ENCODE measurements at places on chromosomes 2 and 18. TPM values are rescaled to one million over a fixed set of nuclear protein-coding genes. Genes with fewer than 3 reads are reported as not detected.
A peak's percentile ranks its signal among the peaks of the same experiment; 100 is the strongest.

Gene TUBA3E
- not detected for total RNA-seq

Gene ALPI
- total RNA-seq = not detected

Gene ATP6V1B1
- not detected for total RNA-seq

Gene RAD51AP2
- not detected for total RNA-seq

Gene ARHGAP15
- 4.8 TPM for total RNA-seq

Gene EVA1A
- total RNA-seq = not detected

GRCh38 chr18:5057386-5058348 lies 139.4 kb downstream of the AKAIN1 start:
- ATAC-seq = no peak

DNA sequence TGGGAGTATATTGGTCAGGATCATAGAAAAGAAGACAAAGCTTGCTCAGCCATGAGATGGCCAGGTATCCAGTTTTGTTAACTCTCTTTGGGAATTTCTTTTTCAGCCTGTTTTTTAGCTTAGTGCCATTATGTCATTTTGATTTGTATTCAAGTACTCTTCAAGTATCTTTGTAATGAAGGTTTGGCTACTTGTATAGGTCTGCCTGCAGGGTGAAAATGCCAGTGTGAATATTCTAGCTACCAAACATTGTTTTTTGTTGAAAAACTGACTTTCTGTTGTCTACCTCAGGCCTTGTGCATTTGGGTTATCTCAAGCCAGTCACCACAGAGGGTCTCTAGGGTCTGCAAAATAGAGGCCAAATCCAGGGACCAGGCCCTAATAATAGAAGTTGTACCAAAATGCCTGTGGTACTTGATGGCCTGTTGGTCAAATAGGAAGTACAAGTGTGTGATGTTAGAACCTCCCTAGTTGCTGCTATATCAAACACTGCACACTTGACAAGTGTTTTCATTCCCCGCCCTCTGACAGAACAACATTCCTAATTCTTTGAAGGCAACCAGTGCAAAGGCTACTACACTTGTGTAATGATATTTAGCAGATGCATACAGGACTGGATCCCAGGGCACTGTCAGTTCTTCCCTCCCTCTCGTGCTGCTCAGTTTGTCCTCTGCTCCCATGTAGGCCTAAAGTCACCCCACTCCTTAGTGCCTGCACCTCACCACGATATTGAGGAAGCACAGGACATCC lies 36.4 kb downstream of the RNMT start:
- no peak for ATAC-seq

GRCh38 chr2:88837511-88838160 lies 146.2 kb downstream of the RPIA start:
- no peak for ATAC-seq

GRCh38 chr2:219433666-219434467 lies 776 bp upstream of the SPEG start:
- ATAC-seq = peak; percentile 83

DNA sequence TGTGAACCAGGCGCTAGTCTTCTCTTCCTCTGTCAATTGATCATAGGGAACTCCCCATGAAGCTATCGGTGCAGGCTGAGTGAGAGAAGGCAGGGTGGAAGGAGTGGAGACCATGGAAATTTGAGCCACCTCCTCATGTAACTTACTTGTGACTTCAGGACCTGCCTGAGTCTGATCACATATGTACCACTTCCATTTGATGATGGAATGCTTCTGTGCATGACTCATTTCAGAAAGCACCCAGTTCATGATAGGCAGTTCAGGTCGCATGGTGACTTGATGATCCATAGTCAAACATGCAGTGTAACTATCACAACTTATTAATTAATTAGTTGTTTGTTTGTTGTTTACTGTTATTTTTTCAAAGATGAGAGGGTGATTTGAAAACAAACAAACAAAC lies 1296.7 kb downstream of the SUCLG1 start:
- no peak for ATAC-seq

DNA sequence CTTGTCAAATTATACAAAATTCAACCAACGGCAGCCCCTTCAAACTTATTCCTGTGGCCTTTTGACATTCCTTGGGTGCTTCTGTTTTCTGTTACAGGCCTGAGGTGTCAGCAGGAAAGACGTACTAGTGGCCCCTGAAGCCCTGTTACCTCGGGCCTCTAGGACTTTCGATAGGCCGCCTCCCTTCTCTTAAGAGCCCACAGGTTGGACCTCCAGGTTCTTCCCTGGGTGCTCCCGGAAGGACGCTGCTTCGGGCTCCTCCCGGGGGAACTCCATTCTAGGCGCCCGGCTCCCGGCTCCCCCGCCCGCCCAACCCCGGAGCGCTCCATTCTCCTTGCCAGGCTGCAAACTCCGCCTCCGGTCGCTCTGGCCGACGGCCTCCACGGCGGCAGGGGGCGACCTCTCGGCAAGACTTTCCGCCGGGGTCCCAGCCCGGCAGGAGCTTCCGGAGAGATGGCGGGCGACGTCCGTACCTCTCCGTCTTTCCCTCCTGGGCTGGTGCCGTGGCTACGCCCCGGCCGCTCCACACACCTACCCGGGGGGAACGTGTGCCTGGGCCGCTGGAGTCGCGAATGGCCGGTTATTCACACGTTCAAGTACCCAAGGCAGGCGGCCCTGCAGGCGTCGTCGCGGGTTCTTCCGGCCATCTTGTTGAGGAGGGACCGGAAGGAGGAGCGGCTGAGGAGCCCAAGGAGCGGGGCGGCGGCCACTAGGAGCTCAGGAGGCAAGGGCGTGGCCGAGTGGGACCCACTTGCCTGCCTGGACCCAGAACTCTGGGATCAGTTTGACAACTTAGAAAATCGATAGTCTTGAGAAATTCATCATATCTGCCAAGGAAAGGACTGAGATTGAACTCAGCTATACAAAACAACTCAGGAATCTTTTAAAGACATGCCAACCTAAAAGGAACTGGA lies 27.5 kb downstream of the BOLA3 start:
- ATAC-seq = peak; percentile 97

- no peak for ATAC-seq
These were observed 679.6 kb upstream of the CHAC2 start for GRCh38 chr2:53087874-53088461.

- no peak for ATAC-seq
These were observed 113.3 kb upstream of the SERTAD2 start for GRCh38 chr2:64766841-64767669.

- ATAC-seq = no peak
These were observed 22.6 kb downstream of the NYAP2 start for GRCh38 chr2:225422145-225422544.

DNA sequence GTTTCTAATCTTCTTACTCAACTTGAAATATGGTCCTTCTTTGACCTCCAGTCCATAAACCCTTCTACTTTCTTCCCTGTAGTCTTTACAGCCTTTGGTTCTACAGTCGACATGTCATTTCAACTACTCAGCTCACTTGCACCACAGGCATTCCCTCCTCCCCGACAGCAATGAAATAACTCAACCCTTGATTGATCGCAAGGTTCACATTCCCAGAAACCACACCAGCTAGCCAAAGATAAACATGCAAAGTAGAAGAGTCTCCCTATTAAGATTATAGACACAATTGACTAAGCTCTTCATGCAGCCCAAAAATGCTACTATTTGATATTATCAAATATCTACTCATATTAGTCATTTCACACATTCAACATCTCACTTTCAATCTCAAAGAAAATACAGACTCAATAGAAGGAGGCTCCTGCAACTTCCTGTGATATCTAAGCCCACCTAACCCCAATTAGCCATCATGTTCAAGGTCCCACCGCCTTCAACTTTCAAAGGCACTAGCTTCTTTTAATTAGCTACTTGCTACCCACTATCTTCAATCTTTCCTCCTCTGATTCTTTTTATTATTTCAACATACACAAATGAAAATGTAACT lies 50.8 kb downstream of the RTTN start:
- ATAC-seq = no peak

GRCh38 chr18:926946-927345 lies 22.3 kb downstream of the ADCYAP1 start:
- ATAC-seq = no peak

DNA sequence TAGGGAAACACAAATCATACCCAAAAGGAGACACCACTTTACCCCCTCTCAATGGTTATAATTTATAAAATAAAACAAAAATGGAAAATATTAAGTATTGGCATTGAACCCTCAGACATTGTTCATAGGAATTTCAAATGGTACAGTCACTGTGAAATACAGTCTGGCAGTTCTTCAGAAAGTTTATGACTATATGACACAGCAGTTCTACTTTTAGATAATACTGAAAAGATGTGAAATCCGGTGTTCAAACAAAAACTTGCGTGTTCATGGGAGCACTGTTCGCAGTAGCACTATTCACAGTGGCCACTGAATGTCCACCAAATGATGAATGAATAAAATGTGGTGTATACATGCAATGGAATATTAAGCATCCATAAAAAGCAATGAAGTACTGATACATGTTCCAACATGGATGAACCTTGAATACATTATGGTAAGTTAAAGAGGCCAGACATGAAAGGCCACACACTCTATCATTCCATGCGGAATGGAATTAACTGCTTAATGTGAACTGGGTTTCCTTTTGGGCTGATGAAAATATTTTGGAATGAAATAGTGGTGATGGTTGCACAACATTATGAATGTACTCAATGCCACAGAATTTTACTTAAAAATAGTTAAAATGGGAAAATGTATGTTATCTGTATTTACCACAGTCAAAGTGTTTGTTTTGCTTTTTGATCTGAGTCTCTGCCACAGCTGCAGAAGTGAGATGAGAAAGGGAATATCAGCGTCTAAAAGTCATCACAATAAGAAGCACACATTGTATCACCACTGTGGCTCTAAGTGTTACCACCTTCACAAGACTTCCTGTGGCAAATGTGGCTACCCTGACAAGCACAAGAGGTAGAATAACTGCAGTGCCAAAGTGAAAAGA lies 864.6 kb downstream of the SUCLG1 start:
- ATAC-seq = no peak

DNA sequence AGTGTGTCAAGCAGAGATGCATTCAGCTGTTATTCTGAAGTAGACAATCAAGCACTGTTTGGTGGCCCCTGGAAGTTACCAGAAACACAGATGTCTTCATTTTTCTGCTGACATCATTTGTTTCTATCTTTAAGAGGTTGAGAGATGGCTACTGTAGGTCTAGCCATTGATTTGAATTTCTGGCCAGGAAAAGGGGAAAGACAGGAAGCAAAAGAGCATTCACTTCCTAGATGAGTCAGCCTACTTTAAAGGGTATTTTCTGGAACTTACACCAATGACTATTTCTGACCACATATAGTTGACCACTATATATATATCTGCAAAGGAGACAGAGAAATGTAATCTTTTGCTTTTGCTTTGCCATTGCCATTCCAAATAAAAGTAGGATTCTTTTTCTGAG lies 900.1 kb upstream of the SOX11 start:
- ATAC-seq = no peak

DNA sequence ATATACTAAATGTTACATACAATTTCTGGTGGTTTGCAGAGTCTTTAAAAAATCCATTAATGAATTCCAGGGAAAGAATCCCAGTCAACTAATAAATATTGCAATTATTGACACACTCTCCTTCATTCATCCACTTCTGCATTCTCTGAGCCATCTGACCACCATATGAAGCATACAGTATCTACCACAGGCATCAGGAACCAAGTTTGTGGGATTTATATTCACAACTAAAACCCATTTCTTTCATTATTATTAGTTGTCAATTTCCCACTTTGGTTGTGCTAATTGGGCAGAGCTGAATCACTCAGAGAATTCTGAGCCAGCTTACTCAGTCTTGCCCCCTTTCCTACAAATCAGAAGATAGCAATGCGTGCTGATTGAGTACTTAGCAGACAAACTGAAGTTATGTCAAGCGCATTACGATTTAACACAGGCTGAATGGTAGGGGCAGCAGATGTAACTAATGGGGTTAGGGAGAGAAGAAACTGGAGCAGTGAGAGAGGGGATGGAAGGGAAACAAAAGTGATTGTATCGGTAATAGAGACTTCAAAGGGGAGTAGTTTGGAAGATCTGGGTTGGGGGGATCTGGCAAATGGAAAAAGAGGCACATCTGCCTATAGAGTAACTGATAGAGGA lies 52.3 kb downstream of the ZEB2 start:
- ATAC-seq = no peak

Data from gastroesophageal sphincter (tissue), 4 donors.